ENCODE measurements at places on chromosomes 16 and 17.

DNA sequence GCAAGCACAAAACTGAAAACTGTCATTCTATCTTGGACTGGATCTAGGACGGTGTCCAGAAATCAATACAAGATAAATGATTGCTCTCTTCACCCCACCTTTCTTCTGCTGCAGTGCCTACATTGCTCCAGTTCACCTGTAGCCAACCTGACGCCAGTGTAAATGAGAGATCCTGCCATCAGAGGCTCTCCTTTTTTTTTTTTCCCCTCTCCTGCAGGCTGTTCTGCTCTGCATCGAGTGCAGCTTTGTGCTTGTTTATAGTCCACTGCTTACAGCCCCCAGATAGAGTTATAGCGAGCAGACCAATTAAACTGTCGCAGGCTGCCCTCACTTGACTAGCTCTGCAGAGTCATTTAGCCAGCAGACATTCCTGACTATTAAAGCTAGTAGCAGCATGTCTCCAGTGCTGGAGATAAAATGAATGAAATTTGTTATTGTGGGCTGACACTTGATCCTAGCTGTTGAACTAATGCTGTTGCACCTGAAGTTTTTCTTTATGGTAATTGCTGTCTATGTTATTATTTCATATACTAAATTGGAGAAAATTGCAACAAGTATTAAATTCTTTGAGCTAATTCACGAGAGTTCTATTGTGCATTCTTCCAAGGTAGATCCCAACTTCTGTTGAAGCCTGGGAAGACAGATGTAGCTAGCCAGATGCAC is 257.1 kb downstream of the FTO start:
- no peak for DNase-seq

- DNase-seq: no peak
Observed at GRCh38 chr17:65727246-65727645, 165.8 kb upstream of the AXIN2 start.

DNA sequence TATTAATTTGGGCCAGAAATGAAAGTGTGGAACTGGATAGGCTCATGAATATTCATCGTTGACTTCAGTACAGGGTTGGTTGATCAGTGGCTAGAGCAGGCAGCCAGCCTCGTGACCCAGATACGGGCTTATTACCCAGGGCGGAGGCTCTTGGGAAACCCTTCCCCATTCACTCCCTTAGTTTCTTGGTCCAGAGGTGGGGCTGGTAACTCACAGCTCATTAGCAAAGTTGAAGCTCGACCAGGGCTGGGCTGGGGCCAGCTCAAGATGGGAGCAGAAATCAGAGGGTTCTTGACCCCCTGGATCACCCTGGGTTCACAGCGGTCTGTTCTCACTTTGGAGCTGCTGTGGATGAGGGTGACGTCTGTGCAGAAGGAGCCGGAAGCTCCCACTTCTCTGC is 44.6 kb upstream of the GSE1 start:
- no peak for DNase-seq

- no peak for DNase-seq
Observed at GRCh38 chr17:75051941-75052340, 4.9 kb downstream of the KCTD2 start.

- peak; percentile 35 for DNase-seq
Observed at GRCh38 chr16:30005341-30006094, 5.3 kb downstream of the DOC2A start.

DNA sequence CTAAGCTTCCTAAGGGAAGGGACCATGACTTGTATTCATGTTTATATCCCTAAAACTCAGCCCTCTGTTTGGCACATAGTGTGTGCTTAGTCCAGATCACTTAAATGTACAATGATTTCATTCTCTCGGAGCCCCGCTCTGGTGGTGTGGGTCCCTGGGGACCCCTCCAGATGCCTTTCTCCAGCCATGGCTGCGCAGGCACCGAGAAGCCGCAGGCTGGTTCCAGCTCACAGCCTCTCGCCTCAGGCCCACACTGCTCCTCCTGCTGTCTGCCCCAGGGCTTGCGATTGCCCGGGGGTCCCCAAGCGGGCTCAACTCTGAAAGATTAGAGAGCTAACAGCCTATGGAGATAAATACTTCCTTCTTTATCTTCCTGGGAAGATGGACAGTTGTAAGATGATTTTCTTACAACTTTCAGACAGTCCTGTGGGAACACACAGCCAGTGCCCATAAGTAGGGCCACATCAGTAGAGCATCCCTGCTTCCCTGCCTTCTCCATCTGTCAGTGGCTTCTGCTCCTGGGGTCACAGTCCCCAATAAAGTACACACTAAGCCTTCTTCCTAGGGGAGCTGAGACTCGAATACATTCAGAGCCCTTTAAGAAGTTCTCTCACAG is 66.2 kb downstream of the CENPV start:
- DNase-seq: no peak

DNA sequence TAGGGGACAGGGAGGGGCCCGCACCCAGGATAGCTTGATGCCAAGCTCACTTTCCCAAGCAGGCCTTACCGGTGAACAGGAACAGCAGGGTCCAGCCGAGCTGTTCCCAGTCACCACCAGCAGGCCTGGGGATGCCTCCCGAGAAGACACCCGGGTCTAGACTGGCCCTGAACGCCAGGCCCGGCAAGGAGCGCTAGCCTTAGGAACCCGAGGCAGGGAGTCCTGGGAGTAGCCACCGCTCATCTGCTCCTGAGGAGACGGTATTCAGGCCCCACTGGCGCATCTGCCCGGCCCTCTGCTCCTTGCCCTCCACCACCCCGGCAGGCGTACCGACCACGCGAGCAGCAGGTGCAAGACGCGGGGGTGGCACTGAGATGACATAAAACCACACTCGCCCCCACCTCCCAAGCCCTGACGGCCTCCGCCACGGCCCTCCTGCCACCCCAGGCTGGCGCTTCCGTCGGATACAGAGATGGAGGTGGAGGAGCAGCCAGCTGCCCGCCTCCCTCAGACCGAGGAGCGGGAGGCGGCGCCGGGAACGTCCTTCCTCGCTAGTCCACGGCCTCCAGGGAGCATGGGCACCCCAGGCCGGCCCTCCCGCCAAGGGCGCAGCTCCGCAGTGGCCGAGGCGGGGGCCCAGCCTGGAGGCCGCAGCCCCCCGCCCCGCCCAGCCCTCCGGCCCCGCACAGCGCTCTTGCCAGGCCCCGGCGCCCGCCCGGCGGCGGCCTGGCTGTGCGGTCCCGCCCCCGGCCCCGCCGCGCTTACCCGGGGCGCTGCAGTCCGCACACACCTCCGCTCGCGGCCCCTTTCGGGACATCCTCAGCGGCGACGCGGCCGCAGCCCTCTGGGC is 661 bp downstream of the GIT1 start:
- DNase-seq: peak; percentile 37

DNA sequence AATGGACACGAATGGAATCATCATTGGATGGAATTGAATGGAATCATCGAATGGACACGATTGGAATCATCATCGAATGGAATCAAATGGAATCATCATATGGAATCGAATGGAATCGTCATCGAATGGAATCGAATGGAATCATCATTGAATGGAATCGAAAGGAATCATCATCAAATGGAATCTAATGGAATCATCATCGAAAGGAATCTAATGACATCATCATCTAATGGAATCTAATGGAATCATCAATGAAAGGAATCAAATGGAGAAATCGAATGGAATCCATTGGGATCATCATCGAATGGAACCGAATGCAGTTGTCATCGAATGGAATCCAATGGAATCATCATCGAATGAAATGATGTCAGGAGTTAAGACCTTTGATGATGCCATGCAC is 154.9 kb downstream of the SHCBP1 start:
- DNase-seq: no peak

DNA sequence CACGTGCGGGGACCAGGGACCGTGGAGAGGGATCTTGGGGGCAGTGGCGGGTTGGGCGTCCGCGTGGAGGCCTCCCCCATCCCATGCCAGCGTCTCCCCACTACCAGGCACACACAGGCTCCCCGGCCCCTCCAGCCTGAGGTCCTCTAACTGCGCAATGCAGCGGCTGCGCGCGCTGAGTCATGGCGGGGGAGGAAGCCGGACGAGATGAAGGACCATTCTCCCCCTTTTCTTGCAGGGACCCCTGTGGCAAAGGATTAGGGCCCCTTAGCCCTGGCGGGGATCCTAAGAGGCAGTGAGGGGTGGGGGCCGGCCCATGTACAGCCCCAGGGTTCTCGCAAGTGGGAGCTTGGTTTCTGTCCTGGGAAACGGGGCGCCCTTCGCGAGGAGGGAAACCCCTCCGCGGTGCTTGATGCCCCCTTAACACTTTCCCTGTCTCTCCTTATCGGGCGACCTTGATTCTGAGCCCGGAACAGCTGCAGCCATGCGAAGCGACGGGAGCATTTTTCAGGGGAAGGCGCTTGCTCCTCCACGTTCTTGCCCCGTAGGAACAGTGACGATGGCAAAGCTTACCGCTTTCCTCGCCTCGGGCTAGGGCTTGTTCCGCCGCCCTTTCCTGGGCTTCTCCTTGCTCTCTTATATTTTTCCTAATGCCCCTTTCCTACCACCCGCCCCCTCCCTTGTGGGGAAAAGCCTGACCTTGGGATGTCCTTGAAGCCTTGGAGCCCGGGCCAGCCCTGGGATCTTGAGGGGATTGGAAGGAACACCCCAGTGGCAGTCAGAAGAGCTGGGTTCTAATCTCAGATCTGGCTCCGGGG is 592 bp downstream of the ALDOA start:
- no peak for DNase-seq

- no peak for DNase-seq
Observed at GRCh38 chr16:81630635-81631031, 148.5 kb upstream of the PLCG2 start.

DNA sequence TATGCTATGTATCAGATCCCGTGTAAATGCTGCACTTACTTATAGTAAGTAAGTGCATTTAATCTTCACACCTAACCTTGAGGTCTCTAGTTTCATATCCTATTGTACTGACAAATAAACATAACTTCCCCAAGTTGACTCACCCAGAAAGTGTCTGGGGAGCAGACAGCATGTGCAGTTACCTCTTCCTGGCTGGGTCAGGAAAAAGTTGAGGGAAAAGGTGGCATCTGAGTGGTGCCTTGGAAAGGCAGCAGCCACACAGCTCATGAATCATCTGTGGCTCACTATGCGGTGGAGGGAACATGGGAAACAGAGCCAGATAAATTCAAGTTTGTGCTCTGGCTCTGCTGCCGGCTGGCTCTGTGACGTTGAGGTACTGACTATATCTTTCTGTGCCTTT is 382.0 kb upstream of the DYNLRB2 start:
- DNase-seq: no peak

- DNase-seq: no peak
Observed at GRCh38 chr16:48123104-48123788, 32.5 kb downstream of the ABCC12 start.

GRCh38 chr16:68093816-68094613 is 8.8 kb downstream of the NFATC3 start:
- peak; percentile 53 for DNase-seq

GRCh38 chr17:77366558-77367245 is 225.9 kb downstream of the SEC14L1 start:
- no peak for DNase-seq

- DNase-seq: no peak
Observed at GRCh38 chr17:57210224-57210553, 46.1 kb upstream of the MSI2 start.

- DNase-seq: no peak
Observed at GRCh38 chr17:11446316-11446715, 152.0 kb upstream of the DNAH9 start.

DNA sequence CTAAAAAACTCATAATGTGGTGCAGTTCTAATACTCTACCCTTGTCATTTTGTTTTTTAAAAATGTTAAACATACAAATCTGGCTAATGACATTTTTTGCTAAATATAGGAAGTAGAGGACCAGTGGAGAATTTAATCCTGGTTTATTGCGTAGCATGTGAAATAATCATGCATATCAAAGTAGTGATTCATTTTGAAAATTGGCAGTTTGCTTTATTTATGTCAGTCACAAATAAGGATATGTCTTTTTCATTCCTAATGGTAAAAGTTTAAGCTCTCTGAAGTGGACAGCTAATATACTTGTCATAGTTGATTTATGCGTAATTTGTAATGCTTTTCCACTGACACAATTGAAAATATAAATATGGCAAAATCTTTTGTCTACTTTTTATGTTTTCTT is 224.2 kb downstream of the BCAS3 start:
- no peak for DNase-seq

DNA sequence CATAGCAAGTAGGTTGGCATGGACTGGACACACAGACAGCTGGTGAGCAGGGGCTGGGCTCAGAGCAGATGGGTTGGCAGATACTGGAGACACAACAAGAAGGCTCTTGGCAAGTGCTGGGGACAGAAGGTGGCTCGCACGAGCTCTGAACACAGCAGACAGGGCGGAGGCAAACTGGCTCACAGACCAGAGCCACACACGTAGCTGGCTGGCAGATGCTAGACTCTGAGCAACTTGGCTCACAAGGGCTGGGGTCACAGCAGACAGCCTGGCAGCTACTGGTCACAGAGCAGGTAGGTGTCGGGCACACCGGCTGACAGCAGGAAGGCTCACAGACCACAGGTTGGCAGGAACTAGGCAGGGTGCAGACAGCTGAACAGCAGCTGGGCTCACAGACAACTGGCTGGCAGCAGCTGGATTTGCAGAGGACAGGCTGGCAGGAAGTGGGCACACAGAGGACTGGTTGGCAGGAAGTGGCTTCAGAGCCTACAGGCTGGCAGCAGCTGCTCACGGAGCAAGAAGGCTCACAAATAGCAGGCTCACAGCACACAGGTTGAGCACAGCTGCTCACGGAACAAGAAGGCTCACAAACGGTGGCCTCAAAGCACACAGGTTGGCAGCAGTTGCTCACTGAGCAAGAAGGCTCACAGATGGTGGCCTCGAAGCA is 725 bp downstream of the KRTAP16-1 start:
- DNase-seq: no peak

- DNase-seq: no peak
Observed at GRCh38 chr17:69518951-69519350, 104.5 kb downstream of the MAP2K6 start.

- no peak for DNase-seq
Observed at GRCh38 chr16:87410968-87411367, 18.8 kb downstream of the MAP1LC3B start.

- DNase-seq: no peak
Observed at GRCh38 chr17:4600563-4600962, 16.2 kb downstream of the SMTNL2 start.

DNA sequence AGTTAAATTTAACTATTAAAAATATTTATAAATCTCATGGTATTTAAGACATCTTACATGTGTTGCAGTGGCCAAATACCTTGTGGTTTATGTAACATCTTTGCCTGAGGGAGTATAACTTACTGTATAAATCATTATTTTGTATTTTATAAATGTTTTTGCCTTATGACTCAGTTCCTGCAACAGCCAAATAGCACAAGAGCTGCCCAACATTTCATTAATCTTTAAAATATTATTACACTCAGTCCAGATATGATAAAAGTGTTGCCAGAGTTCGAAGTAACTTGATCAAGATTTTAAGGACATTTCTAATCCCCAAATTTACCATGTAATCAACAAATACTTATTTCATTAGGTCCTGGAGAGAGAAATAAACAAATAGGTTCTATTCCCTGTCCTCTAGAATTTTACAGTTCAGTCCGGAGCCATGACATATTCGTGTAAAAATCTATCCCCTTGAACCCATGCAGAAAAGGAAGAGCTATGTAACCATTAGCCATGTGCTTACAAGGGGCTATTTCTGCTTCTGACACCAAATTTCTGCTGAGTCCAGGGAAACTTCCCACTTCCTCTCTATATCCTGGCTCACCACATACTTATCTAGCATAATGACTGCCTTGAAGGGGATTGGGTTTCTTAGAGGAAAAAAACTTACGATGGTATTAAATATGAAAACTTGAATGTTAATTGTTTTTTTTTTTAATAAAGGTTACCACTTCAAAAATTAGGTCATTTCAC is 44.0 kb downstream of the IRX6 start:
- no peak for DNase-seq
